ENCODE measurements at places on chromosomes 4 and X.
A peak's percentile ranks its signal among the peaks of the same experiment; 100 is the strongest.

DNA sequence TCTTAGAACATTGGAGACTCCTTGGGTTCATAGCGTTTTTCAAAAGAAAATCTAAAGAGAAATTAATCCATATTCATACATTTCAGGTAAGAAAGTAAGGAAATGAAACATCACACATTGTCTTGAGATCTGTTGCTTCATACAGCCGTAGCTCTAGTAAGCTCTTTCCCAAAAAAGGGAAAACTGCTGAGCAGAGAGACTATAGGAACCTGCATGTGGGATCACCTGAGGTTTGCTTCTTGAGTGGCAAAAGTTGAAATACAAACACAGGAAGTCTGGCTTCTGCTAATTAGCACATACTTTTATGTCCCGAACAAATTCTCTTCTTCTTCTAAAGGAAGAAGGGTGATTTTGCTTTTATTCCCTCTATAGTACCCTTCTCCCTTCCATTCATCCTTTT is 57.7 kb downstream of the MRPL1 start:
- no peak for DNase-seq

DNA sequence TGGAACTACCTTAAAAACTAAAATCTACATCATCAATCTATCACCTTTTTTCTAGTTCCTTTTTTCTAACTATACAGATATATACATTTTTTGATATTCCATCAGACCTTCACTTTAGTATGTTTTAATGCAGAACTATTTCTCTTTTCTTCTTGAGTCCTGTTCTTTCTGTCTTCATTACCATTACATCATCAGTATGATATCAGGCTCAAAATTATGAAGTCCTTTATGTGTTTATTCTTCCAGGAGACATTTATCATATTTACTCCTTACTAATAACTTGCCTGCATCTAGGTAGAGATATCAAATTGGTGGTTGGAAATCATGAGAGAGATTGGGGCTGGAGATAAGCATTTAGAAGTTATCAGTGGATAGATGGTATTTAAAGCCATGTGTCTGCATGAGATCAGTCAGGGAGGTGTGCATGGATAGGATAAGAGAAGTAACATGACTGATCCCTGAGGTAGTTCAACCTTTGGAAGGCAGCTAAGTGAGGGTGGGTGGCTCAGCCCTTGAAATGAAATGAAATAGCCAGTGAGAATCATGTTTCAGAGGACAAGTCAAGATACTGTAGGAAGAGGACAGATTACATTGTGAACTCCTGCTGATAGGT is 43.1 kb downstream of the MRPL1 start:
- DNase-seq = no peak

- no peak for DNase-seq
Observed at GRCh38 chr4:45539142-45539814, 584.6 kb downstream of the GABRG1 start.

- DNase-seq = no peak
Observed at GRCh38 chrX:155071694-155072280, 479 bp downstream of the BRCC3 start.

GRCh38 chrX:148517176-148517575 is 16.8 kb downstream of the AFF2 start:
- no peak for DNase-seq

DNA sequence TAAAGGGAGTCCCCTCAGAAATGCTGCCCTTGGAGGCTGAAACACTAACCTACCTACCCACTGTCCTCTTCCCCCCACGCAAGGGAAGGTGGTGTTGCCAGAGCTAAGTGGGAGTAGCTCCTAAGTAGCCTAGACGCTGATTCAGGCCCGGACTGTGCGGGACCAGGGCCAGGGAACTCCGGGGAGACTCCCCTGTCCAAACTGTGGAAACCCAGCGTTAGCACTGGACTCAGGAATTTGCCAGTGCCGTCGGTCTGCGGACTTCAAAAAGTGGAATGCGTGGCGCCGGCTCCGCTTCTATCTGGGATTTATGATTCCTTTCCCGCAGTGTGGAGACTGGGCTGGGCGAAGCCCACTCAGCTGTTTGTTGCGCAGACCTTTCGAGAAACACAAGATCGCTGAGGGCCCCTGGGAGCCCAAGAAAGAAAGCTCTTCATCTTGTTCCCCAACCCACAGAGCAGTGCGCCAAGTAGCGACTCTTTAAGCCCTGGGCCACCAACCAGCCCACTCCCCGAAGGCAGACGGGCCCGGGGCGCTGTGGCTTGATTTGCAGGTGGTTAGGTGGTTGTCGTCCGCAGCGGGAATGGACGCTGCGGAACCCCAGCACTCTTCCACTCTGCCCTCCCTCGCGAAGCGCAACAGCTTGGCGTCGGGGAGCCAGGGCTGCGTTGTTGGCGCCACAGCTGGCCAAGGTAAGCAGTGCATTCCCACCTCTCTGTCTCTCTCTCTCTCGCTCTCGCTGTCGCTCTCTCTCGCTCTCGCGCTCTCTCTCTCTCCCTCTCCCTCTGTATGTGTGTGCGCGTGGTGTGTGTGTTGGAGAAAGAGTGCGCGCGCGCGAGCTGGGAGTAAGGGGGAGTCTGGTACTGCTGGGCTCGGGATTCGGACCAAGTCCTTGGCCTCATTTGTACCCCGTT is 2.0 kb downstream of the TMEM255A start:
- no peak for DNase-seq

GRCh38 chr4:77893451-77893850 is 30.8 kb downstream of the MRPL1 start:
- no peak for DNase-seq

GRCh38 chrX:68462653-68463052 is 29.4 kb upstream of the OPHN1 start:
- no peak for DNase-seq

DNA sequence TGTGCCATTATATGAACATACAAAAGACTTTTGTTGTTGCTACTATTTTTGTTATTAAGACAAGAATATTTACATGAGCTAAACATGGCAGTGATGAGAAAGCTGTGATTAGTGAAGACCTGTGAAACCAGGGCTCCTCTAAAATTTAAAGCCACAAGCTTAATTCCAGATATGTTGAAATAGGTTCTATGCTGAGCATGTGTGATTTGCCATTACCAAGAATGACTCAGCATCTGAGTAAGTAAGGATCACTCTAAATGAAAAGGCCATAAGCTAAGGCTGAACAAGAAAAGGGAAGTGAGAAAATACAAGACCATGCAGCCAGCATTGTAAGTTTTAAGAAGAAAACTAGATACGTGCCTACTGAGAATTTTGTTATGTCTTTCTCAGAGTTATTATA is 75.9 kb upstream of the CAMK2D start:
- peak; percentile 30 for DNase-seq
